ENCODE measurements at places on chromosomes 3 and 15.
A peak's percentile ranks its signal among the peaks of the same experiment; 100 is the strongest.

DNA sequence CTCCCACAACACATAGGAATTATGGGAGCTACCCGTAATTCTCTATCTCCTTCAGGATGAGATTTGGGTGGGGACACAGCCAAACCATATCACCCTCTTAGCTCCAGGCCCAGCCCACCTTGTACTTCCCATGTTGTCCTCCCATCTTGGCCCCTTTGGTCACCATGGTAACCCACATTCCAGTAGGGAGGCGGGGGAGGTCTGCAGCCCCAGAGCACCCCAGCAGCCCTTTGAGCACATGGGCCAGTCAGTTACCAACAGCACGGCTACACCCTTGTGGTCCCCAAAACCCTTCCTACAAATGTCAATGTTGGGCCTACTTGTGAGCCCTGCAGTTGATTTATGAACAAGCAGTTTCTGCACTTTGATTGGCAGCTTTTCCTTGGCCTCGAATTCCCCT lies 84.5 kb downstream of the LRRK1 start:
- DNase-seq = no peak

DNA sequence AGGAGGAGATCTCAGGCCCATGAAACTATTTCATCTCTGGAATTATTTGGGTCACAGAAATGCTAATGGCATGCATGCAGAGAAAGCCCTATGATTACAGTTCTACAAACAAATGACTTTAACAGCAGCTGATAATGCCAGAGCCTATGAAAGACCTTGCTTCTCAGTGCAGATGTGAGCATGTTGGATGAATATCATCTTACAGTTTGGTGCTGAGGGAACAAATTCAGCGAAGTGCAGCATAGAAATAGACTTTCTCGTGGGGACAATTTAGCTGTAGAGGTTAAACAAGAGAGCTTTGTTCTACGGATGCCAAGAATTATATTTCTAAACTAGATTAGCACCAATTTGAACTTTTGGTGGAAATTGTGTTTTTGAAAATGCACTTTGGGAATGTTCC lies 27.7 kb downstream of the PTX3 start:
- no peak for DNase-seq

DNA sequence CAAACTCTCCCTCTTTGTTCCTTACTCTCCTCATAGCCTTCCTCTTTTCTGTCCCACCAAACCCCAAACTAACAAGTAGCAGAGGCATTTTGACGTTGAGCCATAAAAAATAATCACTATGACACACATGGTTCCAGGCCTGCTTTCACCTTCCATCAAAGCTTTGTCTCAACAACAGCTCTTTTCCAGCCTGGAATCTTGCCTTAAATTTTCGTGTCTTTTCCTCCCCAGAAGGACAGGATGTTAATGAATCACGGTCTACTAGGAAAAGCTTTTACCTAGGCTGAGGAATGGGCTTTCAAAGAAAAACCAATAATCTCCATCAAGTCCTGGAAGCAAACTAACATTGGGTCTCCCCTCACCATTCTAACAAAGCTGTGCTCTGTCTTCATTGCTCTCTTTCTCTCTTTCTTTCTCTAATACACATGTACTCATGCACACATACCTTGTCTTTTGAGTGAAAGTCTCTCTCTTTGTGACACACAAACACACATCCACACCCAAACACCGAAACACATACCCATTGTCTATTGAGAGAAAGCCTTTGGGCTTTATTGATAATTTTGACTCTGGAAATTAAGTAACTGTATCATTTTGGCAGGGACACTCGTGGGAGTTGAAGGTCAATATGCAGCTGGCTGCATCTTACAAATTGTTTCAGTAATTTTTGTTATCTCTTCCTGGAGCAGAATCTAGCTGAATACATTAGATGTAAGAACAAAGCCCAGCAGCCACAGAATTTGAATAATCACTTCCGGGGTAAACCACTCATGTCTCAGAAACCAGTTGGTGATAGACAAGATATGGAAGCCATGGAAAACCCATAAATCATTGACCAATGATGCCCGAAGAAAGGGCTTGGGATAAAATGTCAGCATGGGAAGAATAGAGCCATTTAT lies 107.4 kb upstream of the SLC4A7 start:
- no peak for DNase-seq

DNA sequence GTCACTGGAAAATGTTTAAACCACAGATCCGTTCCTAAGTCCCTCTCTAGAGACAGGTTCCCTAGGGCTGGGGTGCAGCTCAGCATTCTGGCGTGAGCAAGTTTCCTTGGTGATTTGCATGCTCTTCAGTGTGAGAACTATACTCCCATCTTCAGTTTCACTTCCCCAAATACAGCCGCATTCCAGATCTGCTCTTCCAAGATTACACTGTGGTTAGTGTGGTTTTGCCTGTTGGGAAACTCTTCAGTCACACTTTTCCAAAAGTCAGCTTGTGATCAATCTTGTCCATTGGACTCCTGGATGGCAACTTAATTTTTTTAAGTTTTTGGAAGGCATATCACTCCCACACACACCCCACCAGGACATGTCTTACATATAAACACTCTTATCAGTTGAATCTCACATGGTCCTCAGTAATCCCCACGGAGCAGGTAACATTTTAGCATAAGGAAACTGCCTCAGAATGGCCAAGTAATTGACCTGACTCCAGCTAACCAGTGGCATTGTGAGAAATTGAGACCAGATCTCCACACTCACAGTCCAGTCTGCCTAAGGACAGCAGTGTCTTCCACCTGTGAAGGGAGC lies 33.5 kb upstream of the PTPN23 start:
- DNase-seq = peak; percentile 71

GRCh38 chr15:67925182-67925581 lies 85.3 kb upstream of the RNU6-1 start:
- DNase-seq = no peak

DNA sequence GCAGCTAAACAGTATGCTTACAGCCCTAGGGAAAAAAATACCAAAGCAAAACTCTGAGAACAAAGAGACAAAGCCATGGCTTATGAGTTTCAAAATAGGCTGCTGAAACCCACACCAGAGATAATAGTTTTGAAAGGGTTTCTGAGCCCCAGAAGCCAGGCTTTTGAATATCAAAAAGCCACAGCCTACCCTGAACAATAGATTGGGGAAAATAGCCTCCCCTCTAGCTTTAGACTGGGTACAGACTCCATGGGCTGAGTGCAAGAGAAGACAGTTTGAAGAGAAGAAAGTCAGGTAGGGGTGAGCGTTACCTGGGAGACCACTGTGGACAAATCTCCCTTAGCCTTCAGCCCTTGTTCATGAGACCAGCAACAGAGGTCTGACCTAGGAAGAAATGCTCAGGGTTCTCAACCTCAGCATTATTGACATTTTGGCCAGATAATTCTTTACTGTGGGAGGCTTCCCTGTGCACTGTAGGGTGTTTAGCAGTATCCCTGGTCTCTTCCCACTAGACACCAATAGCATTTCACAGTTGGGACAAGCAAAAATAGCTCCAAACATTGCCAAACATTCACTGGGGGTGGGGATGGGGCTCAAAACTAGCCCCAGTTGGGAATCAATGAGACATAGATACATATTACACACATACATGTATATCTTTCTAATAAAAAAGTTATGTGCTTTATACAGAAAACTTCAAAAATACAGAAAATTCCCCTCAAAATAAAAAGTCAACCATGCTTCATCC lies 11.6 kb upstream of the TAFA4 start:
- no peak for DNase-seq

DNA sequence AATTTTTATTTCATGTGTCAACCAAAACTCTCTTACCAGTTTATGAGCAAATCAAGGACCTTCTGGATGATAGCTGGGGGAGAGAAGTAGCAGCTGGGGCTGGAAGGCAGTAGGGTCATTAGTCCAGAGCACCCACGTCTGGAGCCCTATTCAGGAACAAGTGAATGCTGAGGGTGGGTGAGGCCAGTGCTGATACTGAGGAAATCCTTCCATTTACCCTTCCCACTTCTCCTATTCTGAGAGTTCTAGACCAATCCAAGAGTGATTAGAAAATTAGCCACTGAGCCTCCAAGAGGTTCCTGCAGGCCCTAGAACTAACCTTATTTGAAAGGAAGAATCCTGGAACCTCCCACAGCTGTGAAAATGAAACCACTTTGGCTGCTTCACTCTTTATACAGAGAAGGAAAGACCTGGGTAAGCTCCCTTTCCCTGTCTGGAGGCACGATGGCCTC lies 46.2 kb upstream of the VILL start:
- DNase-seq = peak; percentile 15

DNA sequence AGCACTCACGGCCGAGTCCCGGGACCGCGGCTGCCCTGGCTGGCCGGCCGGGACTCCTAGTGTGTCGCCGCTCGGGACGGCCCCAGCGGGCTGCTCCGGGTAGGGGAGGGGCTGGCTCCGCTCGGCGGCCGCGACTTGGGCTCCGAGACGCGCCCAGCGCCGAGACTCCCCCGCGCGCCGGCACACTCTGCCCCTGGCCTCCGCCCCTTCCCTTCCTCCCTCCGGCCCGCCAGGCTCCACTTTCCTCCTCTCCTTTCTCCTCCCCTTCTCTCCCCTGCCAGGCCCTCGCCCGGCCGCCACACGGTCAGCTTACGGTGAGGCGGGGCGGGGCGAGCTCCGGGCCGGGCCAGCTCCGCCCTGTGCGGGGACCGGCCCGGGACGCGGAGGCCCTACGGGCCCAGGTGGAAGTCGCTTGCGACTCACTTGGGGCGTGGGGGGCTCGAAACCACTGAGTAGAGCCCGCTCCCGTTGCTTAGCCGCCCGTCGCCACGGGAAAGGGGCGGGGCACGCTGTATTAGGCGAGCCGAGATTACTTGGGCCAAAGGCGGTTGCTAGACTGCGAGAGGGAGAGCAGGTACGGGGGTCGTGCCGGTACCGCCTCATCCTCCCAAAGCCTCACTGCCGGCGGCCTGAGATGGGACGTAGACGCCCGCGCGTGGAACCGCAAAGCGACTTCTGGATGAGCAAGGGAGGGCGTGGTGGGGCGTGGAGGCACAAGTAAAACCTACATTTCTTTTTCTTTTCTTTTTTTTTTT lies at the start of gene ITGB5:
TSS of gene ITGB5 (minus strand) at position 189 of the 755 bp plus-strand sequence. CDS start 365 bp downstream, outside the sequence.
- peak; percentile 83 for DNase-seq

DNA sequence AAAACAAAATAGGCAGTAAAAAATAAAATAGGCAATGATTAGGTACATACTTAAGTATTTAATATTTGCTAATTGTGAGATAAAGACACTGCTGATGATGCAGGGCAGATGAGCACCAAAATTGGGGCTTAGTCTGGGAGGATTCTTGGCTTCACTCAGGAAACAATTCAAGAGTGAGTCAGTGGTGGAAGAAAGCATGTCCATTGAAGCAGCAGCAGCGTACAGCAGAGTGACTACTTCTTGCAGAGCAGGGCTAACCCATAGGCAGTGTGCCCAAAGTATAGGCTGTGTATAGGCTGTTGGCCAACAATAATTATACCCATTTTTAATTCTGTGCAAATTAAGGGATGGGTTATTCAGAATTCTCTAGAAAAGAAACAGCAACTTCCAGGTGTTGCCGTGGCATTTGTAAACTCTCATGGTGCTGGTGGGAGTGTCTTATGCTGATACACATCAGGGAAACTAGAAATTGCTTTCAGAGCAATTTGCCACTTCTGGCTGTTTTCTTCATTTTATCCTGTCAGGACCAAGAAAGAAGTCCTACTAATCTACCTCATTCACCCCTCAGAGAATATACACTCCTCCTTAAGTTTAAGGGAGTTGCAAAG lies 317.3 kb upstream of the NAALADL2 start:
- peak; percentile 65 for DNase-seq

GRCh38 chr3:143586576-143586975 lies 261.7 kb downstream of the SLC9A9 start:
- DNase-seq = no peak

GRCh38 chr3:157148196-157148889 lies 11.6 kb downstream of the CCNL1 start:
- DNase-seq = no peak

- peak; percentile 76 for DNase-seq
These were observed at the start of gene ST3GAL6 for GRCh38 chr3:98763076-98763475. ST3GAL6 (plus strand) TSS chr3:98763340; CDS start chr3:98768441, 5,101 bp downstream.

DNA sequence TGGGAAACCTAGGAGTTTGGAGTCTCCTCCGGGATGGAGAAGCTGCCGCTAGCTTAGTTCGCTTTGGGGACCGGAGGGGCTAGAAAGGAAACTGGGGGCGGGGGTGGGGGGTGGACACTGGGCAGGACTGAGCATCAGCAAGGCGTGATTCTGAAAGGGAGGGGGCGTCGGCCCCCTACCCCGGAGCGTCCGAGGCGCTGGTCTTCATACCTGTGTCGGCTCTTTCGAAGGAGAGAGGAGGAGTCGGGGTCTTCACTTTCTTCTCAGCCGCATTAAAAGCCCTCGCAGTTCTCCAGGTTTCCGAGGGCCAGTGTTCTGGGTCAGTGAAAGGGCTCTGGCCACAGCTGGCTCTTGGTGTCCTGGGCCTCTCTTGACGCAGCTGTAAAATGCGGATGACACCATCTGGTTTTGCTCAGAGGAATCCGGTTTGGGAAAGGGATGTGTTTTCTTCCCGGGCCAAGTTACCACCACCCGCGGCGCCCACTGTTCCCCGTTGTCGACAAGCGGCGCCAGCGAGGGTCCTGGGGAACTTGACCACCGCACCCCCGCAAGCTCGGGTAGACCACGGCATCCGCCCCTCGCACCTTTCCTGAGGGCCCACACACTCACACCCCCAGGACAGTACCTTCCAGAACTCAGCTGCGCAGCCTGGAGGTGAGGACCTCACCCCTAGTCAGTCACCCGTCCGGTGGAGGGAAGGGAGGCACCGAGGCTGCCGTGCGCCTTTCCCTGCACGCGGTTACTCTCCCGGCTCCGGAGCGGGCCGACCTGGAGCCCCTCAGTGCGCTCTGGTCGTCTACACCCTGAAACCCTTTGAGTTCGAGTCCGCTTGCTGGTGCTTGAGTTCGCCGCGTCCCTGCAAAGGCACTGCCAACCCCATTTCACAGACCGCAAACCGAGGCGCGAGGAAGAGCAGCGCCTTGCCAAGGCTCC lies 660 bp downstream of the CCK start:
- DNase-seq = no peak

- peak; percentile 88 for DNase-seq
These were observed 25.8 kb upstream of the ANXA2 start for GRCh38 chr15:60423537-60423936.

- peak; percentile 53 for DNase-seq
These were observed at the start of gene LCTL for GRCh38 chr15:66565741-66566144. LCTL (minus strand) TSS chr15:66565998; CDS start chr15:66565365, 633 bp downstream.

DNA sequence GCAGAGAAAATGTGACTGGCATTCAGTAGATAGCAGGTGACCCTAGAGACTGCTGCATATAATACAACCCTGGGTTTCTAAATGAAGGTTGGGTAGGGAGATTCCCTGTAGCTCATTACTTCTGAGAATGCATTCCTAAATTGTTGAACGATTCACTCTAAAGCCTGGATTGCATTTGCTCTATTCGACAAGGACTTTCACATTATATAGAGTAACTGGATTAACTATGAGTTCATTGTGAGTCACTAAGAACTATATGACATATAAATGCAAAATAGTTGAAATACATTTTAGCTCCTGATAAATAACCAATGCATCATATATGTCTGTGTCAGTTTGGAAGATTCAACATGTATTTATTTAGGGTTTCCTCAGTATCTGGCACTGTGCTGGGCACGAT lies 294.7 kb upstream of the CCDC54 start:
- DNase-seq = no peak

DNA sequence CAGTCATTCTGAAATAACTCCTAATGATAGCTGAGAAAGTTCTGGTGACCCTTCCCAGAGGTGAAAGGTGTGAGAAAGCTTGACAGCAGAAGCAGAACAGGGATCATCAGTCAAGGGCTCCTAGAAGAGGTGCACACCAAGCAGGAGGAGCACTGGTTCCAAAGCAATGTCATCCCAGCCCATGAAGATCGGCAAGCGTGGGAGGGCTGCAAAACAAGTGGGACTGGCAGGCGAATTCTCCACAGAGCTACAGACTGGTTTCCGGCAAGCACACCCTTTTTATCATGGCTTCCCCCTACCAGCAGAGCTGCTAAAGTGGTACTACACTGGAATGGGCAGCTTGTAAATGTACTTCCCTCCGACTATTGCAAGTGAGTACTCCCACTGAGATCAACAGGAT lies 62.3 kb upstream of the MYO5C start:
- DNase-seq = no peak

Data from RPMI8226 (cell line).